B cell (primary cell): ENCODE measurements at places on chromosomes 2 and 18. TPM values are rescaled to one million over a fixed set of nuclear protein-coding genes. Genes with fewer than 3 reads are reported as not detected.

DNA sequence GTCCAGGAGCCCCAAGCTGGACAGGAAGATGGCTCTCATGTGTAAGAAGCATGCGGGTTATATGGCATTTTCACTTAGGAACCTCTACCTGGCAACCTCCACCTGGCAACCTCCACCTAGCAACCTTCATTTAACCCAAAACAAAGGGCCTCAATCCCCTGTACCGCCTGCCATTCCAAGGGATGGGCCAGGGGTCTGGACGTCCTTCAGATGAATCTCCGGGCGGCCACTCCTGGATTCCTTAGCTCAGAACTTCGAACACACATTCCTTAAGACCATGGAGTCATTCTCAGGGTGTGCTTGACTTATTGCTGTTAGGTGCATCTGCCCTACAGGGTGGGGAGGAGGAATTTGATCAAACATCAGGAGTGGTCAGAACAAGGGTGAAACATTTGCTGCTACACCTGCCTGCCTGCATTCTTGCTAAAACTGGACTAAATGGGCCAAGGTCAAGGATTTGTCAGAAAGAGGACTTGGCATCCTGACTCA is 277.6 kb downstream of the PHLPP1 start:
- no peaks in the 10 kb centered on the region for H3K27me3 ChIP-seq
- no peak overlapping the region for H3K4me3 ChIP-seq
- no peak for DNase-seq
- H3K36me3 ChIP-seq: no peaks in the 10 kb centered on the region
- no peak overlapping the region for H3K27ac ChIP-seq

GRCh38 chr2:205089958-205090357 is 544.7 kb downstream of the PARD3B start:
- H3K27ac ChIP-seq: no peak overlapping the region
- no peaks in the 10 kb centered on the region for H3K36me3 ChIP-seq
- no peaks in the 10 kb centered on the region for H3K27me3 ChIP-seq
- no peak overlapping the region for H3K4me3 ChIP-seq

DNA sequence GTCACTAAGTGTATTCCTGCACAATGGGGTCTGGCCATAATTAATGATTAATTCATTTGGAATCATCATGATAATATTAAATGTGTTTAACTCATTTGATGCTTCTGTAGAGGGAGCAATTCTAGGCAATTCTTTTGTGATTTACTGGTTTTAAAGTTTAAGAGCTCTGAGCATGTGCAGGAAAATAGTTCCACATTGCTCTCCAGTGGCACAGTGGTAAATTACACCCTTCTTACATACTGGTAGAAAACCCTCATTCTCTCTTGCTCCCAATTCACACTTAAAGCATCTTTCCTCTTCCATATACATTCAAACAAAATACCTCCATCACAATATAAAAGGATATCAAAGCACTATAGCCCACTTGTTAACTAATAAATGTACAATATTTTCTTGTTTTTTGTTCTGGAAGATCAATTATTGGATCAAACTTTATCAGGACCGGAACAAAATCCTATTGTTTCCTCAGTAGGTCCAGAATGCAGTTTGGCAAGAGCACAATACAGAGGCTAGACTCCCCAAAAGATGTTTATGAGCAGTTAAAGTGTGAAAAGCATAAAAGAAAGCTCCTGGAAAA is 844.3 kb downstream of the MBD2 start:
- H3K4me3 ChIP-seq: no peak overlapping the region
- no peaks in the 10 kb centered on the region for H3K36me3 ChIP-seq
- H3K4me1 ChIP-seq: no peaks in the 10 kb centered on the region
- DNase-seq: no peak

DNA sequence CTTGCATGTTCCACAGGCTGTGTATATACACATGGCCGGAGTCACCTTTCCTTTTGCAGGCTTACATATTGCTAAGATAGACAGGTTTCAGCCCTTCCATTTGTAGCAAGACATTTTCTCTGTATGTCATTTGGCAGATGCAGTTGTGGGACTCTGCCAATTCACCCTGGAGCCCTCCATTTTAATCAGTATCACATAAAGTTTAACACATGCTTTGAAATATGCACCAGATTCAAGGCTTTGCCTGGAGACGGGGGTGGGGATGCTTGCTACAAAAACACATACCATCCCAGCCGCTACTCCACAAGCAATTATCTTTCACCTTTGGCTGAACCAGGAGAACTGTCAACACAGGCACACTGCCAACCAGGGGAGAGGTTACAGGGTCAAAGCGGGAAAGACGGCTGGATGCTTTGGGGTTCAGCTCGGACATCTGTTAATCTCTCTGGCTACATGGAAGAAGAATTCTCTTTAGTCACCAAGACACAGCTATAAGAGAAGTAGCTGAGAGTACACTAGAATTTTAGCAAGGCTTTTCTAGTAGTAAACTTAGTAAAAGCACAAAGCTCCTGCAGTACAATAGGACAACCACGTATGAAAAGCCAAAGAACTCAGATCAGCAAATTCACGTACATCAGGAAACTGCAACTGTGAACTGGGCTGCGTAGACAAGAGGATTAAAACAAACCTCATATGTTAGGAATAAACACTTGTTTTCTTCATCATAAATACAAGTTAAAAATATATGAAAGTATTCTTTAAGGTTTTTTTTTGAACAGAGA is 130.9 kb downstream of the EXOC6B start:
- no peak overlapping the region for H3K4me3 ChIP-seq

- H3K4me1 ChIP-seq: no peaks in the 10 kb centered on the region
- H3K27ac ChIP-seq: no peak overlapping the region
- H3K4me3 ChIP-seq: no peak overlapping the region
- no peak for DNase-seq
- no peaks in the 10 kb centered on the region for H3K27me3 ChIP-seq
Observed at GRCh38 chr2:122749405-122749804, 994.0 kb downstream of the TSN start.

DNA sequence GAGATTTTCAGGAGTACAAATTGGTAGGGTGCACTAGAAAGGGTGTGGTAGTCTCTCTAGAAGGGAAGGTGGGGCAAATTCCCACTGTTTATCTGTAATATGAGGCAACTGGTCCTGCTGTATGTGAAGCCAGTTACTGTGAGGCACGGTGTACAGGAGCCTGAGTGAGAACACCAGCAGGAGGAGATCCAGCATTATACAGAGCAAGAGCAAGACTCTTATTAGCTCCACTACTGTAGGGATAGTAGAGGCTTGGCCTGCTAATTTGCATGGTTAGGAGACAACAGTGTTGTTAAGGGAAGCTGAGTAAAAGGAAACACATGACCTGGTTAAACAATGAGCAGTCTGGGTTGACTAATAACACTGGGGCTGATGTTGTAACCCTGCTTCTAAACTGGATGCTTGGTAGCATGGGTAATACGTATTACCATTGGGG is 76.3 kb upstream of the WDSUB1 start:
- DNase-seq: no peak
- H3K27ac ChIP-seq: no peak overlapping the region
- H3K4me3 ChIP-seq: no peak overlapping the region
- peaks cover 3% of the 10 kb centered on the region for H3K36me3 ChIP-seq
- H3K4me1 ChIP-seq: no peaks in the 10 kb centered on the region

- no peak overlapping the region for H3K27ac ChIP-seq
- H3K27me3 ChIP-seq: no peaks in the 10 kb centered on the region
- H3K4me1 ChIP-seq: no peaks in the 10 kb centered on the region
- DNase-seq: no peak
Observed at GRCh38 chr2:57181315-57182038, 865.1 kb upstream of the VRK2 start.

DNA sequence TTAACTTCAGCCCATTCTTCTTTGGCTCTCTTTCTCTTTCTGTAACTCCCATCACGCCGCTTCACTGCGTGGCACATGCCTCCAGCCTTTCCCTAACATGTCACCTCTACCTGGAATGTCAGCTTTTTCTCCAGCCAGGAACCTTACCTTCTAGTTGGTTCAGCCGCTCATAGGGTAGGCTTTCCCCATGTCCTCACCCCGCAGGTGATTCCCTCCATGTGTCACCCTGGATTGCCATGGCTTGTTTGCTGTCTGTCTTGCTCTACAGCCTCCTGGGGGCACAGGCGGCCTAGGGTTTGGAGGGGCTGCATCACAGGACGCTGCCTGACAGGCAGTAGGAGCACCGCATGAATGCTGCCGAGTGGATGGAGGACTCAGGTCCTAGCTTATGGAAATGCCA is 39.2 kb downstream of the ARHGEF4 start:
- H3K36me3 ChIP-seq: no peaks in the 10 kb centered on the region
- no peak for DNase-seq
- H3K4me1 ChIP-seq: peaks cover 4% of the 10 kb centered on the region
- H3K4me3 ChIP-seq: no peak overlapping the region
- H3K27me3 ChIP-seq: no peaks in the 10 kb centered on the region

DNA sequence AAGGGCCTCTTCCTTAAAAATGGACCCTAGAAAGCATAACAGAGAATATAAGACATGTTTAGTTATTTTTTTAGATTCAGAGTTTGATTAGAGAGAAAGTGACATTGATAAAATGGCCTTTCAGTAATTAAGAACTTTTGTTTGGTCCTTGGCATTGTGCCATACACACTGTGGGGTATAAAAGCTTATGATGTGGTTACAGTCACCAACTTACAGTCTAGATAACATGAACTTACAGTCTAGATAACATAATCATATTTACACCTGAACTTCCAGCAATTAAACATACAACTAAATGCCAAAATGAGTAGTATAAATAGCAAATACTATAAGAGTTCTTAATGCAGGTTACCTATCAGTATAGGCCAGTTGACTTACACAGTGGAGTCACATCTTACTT is 25.6 kb upstream of the EFEMP1 start:
- H3K4me1 ChIP-seq: no peaks in the 10 kb centered on the region
- no peak overlapping the region for H3K4me3 ChIP-seq

GRCh38 chr2:122883849-122884248 is 1128.4 kb downstream of the TSN start:
- no peaks in the 10 kb centered on the region for H3K36me3 ChIP-seq
- H3K27ac ChIP-seq: no peak overlapping the region
- no peak overlapping the region for H3K4me3 ChIP-seq
- DNase-seq: no peak
- H3K27me3 ChIP-seq: no peaks in the 10 kb centered on the region
- H3K4me1 ChIP-seq: no peaks in the 10 kb centered on the region

DNA sequence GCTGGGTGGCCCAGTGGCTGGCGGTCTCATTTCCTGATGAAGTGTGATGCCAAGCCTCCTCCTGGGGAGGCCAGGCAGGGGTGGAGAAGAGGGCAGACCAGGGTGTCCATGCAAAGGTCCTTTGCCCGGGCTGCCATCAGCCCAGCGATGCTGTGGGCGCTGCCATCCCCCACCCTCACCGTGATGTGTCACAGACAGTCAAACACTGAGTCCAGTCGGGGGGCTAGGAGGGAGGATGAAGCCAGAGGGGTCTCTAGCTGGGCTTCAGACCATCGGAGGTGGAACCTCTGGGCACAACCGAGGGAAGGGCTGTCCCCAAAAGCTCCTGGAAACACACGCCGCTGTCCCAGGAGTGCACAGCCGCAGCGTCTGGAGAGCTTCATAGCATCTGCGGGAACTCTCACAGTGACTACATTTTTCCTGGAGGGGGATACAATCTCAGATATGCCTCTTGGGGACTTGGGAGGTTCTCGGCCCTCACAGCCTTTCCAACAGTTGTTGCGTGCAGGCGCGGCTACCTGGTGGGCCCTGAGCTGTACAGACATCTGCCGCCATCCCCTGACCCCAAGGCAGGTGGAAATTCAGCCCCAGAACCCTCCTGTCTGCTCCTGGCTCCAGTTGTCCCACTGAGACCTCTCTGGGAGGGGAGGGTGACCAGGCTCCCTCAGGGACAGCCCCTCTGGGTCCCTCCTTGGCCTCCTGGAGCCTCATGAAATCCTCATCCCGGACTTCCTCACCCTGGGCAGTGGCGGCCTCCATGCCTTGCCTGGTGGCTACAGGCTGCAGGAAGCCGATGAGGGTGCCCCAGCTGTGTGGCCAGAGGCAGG is 26.5 kb upstream of the OTOS start:
- H3K4me3 ChIP-seq: no peak overlapping the region
- no peaks in the 10 kb centered on the region for H3K4me1 ChIP-seq
- H3K27ac ChIP-seq: no peak overlapping the region
- no peak for DNase-seq
- no peaks in the 10 kb centered on the region for H3K27me3 ChIP-seq

- H3K36me3 ChIP-seq: no peaks in the 10 kb centered on the region
- peaks cover 7% of the 10 kb centered on the region for H3K4me1 ChIP-seq
- no peaks in the 10 kb centered on the region for H3K27me3 ChIP-seq
- H3K27ac ChIP-seq: no peak overlapping the region
- DNase-seq: no peak
- H3K4me3 ChIP-seq: no peak overlapping the region
Observed at GRCh38 chr2:64400105-64400728, 53.7 kb upstream of the LGALSL start.

GRCh38 chr2:177296040-177296439 is 31.5 kb upstream of the NFE2L2 start:
- no peak overlapping the region for H3K27ac ChIP-seq
- DNase-seq: peak; percentile 66
- H3K27me3 ChIP-seq: no peaks in the 10 kb centered on the region
- H3K4me3 ChIP-seq: no peak overlapping the region
- no peaks in the 10 kb centered on the region for H3K36me3 ChIP-seq

DNA sequence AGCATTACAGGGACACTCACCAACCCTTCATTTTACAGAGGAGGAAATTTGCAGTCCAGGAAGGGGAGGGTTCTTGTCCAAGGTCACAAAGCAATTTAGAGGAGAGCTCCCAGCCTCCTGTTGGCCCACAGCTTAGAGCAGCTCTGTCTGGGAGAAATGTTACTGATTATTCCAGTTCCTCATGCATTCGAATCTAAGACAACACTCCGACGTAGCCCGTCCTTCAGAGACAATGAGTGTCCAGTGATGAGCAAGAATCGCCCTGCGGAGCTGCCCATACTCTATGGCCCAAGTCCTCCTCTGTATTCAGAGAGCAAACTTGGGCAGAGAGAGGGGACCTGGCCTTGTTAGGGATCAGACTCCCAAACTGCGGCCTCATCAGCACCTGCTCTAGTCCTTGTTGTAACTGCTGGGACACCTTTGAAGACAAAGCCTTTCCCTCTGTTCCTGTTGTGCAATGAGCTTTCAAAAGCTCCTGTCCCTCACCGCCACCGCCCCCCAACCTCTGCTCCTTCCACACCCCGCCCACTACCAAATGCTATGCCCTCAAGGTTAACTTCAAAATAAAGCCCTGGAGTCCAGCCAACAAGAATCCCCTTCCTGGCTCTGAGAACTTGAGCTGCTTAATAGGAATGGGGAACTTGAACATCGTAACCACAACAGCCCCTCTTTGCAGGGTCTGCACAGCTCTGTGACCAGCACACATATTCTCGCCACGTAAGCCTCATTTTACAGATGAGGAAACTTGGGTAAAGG is 234.8 kb upstream of the SMAD2 start:
- peaks cover 11% of the 10 kb centered on the region for H3K4me1 ChIP-seq
- no peak overlapping the region for H3K4me3 ChIP-seq
- no peaks in the 10 kb centered on the region for H3K27me3 ChIP-seq
- DNase-seq: no peak
- no peaks in the 10 kb centered on the region for H3K36me3 ChIP-seq

STAT4 gene
- polyA plus RNA-seq: 2.0 and 3.5 TPM in 2 replicates

GCG gene
- polyA plus RNA-seq: not detected in 2 replicates
